ENCODE measurements at places on chromosomes 13 and 19.
A peak's percentile ranks its signal among the peaks of the same experiment; 100 is the strongest.

- no peak for DNase-seq
Observed at GRCh38 chr13:72113931-72114330, 246.9 kb upstream of the DACH1 start.

GRCh38 chr13:77353995-77354394 lies 27.1 kb upstream of the MYCBP2 start:
- DNase-seq, result no peak

DNA sequence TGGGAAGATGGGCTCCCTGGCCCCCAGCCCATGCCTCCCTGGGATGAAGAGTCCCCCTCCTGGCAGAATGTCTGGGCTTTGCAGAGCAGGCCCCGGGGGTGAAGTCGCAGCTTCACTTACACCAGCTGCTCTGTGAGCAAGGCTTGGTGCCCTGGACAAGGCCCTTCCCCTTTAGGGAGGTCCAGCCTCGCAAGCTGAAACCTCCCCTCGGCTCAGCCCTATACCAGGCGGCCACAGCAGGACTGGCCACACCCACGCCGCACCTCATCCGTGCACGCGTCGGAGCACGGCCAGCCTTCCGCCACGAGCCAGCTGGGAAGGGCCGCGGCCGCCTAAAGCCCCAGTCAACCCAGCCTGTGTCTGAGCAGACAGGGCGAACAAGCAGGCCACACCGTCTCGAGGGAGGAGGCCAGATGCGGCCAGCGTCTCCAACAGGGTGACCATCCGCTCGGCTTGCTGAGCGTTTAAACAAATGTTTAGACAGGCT lies 83.2 kb upstream of the MCF2L start:
- DNase-seq, result no peak

DNA sequence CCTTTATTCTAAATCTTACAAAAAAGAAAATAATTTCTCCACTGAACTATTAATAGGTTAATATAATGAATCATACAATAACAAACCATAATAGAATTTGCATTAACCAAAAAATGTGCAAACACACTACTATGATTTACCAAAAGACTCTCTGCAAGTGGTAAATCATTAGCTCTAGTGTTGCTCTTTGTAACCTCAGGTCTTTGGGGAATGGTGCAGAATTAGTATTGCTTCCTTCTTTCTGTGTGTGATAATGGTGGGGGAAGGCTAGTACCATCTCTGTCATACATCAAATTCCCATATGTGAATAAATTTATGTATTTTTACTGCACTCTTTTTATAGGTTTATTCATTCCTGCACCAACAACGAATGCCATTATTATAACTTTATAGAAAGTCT lies 105.1 kb downstream of the COG6 start:
- no peak for DNase-seq

DNA sequence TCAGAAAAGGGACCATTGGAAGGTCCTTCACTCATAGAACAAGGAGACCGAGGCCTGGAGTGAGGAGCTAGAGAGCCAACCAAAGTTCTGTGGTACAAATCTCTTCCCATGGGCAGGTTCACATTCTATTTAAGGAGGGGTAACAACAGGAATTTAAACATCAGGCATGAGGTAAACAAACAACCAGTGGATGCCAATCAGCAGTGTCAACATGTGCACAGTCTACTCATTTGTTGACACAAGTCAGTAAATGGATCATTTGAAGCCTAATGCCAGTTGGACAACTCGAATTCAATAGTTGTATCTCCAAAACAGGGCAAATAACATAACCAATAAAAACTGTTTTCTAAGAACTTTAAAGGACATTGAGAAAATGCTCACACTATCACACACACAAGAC lies 6.3 kb upstream of the DOCK9 start:
- DNase-seq, result no peak

- no peak for DNase-seq
Observed at GRCh38 chr13:110536006-110536693, 25.4 kb downstream of the RAB20 start.

DNA sequence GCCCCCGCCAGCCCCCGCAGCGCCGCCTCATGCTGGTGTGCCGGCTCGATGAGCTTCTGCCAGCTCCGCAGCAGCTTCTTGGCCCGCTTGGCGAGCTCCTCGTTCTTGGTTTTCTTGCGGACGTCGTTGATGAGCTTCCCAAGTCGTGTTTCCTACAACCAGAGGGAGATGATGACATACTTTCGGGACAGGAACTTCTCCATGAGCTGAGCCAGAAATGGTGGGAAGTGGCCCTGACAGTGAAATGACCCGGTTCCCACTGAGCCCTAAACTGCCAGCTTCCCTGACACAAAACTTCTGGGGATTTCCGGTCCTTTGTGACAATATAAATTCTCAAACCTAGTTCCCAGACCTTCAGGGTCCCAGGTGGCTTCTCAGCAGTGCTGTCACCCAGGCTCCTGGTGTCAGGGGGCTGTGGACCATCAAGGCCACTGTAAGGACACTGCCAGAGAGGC lies 5.3 kb upstream of the SLC35E1 start:
- DNase-seq, result no peak

DNA sequence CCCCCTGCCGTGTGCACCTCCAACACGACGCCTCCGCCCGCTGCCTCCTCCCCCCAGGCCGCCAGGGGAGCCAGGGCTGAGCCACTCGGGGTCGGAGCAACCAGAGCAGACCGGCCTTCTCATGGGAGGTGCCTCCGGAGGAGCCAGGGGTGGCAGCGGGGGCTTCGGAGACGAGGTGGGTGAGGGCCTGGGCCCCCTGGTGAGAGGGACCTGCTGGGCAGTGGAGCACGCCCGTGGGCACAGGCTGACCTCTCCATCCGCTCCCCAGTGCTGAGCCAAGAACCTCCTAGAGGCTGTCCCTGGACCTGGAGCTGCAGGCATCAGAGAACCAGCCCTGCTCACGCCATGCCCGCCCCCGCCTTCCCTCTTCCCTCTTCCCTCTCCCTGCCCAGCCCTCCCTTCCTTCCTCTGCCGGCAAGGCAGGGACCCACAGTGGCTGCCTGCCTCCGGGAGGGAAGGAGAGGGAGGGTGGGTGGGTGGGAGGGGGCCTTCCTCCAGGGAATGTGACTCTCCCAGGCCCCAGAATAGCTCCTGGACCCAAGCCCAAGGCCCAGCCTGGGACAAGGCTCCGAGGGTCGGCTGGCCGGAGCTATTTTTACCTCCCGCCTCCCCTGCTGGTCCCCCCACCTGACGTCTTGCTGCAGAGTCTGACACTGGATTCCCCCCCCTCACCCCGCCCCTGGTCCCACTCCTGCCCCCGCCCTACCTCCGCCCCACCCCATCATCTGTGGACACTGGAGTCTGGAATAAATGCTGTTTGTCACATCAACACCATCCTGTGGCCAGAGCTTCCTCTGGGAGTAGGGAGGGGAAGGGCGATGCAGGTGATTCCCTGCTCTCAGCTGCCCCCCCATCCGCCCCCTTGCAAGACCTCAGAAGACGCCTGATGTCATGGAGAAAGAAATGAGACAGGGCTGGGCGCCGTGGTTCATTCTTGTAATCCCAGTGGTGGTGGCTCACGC lies 12.0 kb downstream of the BCAM start:
- DNase-seq, result no peak

DNA sequence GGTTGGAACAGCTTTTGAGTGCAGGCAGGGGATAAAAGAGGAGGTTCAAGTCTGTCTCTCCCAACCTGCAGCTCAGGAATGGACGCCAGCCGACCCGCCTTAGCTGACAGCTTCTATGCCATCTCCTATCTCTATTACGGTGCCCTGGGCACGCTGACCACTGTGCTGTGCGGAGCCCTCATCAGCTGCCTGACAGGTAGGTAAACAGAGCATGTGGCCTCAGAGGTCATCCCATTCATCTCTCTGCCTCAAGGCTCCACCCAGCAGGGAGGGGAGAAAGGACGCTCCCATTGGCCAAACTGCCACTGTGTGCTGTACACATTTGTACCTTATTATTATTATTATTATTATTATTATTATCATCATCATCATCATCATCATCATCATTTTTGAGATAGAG lies 16.5 kb downstream of the SLC5A5 start:
- no peak for DNase-seq

- DNase-seq, result no peak
Observed at GRCh38 chr19:38475176-38475575, 41.7 kb downstream of the RYR1 start.

GRCh38 chr19:46383846-46384245 lies 29.5 kb downstream of the CCDC8 start:
- DNase-seq, result no peak

DNA sequence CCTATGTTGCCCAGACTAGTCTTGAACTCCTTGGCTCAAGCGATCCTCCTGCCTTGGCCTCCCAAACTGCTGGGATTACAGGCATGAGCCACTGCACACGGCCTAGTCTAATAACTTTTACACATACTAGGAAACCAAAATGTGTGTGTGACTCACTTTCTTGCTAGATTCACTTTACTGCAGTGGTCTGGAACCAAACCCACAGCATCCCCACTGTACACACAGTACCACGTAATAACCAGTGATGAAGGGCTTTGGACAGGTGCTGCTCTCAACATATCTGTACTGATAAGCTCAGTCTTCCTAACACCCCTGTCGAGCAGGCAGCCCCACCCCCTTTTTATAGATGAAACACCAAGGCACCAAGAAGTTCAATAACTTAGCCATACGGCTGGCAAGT lies 5.1 kb downstream of the DNMT1 start:
- DNase-seq, result peak; percentile 30

DNA sequence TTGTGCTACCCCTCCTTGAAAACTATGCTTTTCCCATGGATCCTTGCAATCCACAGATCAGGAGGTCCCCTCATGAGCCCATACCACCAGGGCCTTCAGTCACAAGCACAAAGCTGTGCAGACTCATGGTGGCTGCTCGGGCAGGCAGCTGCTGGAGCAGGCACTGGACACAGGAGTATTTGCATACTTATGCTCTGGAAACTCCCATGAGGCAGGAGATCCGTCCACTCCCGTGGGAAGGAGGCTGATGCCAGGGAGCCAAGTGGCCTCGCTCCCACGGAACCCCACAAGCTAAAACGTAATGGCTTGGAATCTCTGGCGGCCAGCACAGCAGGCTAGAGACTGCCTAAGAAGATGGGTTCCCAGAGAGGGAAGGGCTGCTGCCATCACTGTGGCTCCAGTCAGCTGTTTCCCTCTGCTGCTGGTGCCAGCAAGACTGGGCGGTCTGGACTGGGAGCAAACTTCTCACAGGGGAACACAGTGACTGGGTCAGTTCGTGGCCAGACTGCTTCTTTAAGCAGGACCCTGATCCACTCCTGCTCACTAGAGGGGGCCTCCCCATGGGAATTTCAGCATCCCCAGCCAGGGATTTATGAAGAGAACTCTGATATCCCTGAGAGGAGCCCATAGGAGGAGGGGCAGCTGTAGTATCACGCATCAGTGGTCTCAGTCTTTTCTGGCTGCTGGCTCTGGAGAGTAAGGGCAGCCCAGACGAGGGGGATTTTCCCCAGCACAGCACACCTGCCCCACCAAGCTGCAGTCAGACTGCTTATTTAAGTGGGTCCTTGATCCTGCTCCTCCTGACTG lies 370.3 kb upstream of the ATXN8OS start:
- no peak for DNase-seq

GRCh38 chr13:35723053-35723461 lies 246.6 kb upstream of the MAB21L1 start:
- DNase-seq, result no peak

GRCh38 chr19:53571339-53571738 lies 33.4 kb downstream of the ZNF331 start:
- DNase-seq, result no peak

DNA sequence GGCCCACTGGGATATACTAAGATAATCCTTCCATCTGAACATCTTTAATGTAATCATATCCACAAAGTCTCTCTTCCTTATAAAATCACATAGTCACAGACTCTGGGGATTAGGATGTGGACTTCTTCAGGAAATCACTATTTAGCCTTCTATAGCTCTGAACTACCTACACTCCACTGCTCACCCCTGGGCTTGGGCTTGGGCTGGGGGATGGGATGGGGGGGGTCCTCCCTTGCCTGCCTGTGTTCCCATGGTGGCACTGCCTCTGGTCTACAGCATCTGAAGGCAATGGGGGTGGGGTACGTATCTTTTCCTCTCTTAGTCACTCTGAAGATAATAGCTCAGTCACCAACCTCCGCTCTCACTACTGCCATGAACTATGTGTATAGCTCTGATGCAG lies 67.8 kb upstream of the SERTM1 start:
- DNase-seq, result no peak

DNA sequence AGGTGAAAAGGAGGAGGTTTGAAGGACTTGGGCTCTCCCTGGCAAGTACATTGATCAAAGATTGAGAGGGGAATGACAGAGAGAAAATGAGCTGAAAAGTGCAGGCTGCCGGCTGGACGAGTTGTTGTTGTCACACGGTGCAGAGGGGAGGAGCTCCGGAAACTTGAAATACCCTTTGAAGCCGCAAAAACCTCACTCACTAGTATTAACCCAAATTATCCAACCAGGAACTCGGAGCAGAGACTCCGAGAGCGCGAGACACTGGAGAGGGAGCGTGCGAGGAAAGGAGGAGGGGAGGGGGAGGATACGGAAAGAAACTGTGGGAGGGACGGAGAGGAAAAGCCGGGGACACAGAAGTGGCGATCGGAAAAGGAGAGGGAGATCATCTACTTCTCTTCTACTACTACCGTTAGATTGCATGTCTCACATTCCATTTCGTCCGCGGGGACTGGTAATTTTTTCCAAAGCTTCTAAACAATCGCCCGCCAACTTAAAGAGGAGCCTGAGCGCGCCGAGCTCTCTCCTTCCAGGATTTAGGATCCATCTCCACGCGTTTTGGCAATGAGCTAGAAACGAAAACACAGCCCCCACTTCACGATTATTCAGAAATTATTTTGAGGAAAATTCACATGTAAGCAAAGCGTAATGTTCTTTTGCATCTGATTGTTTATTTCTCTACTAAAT lies at the start of gene DACH1:
TSS of gene DACH1 (minus strand) at position 74 of the 684 bp plus-strand sequence.
- no peak for DNase-seq

GRCh38 chr13:51000571-51001260 lies 91.1 kb downstream of the RNASEH2B start:
- no peak for DNase-seq

GRCh38 chr19:15463861-15464371 lies 428 bp downstream of the RASAL3 start:
- DNase-seq, result peak; percentile 84

- peak; percentile 86 for DNase-seq
Observed at GRCh38 chr13:24271601-24272451, 37.6 kb upstream of the C1QTNF9 start.

GRCh38 chr19:49019242-49019932 lies 2.5 kb upstream of the LHB start:
- peak; percentile 56 for DNase-seq

- DNase-seq, result no peak
Observed at GRCh38 chr13:57680609-57681008, 49.1 kb downstream of the PCDH17 start.

GRCh38 chr13:43119206-43119605 lies 95.8 kb downstream of the DNAJC15 start:
- DNase-seq, result no peak

All from CD4-positive, alpha-beta T cell treated with Interleukin-2 at 100 ng/mL for 4 hours (primary cell).